ENCODE measurements at places on chromosomes 16 and 17.

DNA sequence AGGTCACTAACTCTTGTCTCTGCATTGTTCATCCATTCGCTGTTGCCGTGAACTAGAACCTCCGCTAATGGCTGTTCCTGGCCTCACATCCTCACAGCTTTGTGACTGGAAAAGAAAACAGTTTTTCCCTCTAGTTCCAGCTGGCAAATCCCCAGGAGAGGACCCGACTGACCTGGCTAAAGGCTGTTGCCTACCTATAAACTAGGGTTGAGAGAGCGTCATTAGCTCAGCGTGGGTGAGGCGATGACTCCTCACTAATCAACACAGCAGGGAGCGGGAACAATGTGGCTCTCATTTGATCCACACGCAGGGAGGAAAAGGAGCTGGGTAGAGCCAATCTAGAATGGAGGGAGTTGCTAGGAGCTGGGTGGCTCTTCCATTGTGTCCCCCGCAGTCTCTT, 282.1 kb upstream of the IRX5 start:
- peak; percentile 18 for DNase-seq

GRCh38 chr16:30965436-30965835, 7.9 kb downstream of the SETD1A start:
- DNase-seq: peak; percentile 20

DNA sequence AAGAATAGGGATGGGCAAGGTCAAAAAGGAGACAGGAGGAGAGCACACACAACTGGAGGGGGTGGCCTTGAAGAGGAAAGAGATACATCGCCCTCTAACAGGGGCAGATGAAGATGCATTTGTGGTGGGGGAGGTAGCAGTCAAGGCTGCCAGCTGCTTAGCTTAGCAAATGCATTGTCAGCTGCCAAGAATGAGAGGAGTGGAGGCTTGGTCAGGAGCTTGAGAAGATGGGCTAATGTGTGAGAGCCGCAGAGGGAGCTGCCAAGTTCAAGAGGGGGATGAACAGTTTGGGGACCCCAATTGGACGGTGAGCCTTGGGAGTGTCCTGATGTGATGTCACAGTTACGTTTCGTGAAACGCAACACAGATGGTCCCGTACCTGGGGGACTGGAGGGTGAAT, 28.9 kb upstream of the GNA13 start:
- no peak for DNase-seq

- DNase-seq: no peak
Measured at GRCh38 chr17:77033892-77034404, 106.8 kb upstream of the SEC14L1 start.

Data from iPS-NIHi11 (cell line).